ENCODE measurements at places on chromosomes 2 and 18.

GRCh38 chr18:9008200-9008708, 94.2 kb upstream of the NDUFV2 start:
- DNase-seq, result no peak

- no peak for DNase-seq
These were observed 46.7 kb upstream of the B3GNT7 start for GRCh38 chr2:231348704-231349373.

GRCh38 chr18:34411952-34412351, 187.2 kb upstream of the NOL4 start:
- DNase-seq, result no peak

- DNase-seq, result no peak
These were observed 46.4 kb downstream of the HEATR5B start for GRCh38 chr2:37037771-37038170.

DNA sequence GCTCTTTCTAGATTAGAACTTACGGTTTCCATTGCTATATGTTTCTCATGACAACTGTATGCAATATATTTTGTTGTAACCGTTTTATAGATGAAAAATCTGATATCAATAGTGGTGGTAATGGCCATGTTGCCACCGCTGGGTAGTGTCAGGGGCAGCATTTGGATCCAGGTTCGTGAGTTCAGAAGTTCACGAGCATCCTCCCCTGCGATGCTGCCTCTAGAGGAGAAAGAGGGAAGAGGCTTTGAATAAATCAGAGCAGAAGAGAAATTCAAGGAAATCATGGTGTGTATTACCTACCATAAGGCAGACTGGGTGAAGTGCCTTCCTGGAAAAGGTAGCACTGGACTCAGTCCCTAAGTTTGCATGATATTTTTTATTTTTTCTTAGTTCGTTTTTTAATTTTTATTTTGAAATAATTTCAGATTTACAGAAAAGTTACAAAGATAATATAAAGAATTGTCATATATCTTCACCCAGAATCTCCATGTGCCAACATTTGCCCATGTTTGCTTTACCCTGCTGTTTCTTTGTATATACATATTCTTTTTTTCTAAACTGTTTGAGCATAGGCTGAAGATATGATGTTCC, 3.3 kb upstream of the ZBTB7C start:
- DNase-seq, result no peak

GRCh38 chr18:45850021-45850420, 24.5 kb downstream of the SIGLEC15 start:
- no peak for DNase-seq

- no peak for DNase-seq
These were observed 5.4 kb upstream of the ITGB6 start for GRCh38 chr2:160205505-160205904.

GRCh38 chr18:77091366-77091765, 41.2 kb downstream of the MBP start:
- no peak for DNase-seq

GRCh38 chr2:108615480-108616090, 81.3 kb downstream of the LIMS1 start:
- no peak for DNase-seq

- no peak for DNase-seq
These were observed 137.8 kb downstream of the PIK3C3 start for GRCh38 chr18:42092848-42093247.

DNA sequence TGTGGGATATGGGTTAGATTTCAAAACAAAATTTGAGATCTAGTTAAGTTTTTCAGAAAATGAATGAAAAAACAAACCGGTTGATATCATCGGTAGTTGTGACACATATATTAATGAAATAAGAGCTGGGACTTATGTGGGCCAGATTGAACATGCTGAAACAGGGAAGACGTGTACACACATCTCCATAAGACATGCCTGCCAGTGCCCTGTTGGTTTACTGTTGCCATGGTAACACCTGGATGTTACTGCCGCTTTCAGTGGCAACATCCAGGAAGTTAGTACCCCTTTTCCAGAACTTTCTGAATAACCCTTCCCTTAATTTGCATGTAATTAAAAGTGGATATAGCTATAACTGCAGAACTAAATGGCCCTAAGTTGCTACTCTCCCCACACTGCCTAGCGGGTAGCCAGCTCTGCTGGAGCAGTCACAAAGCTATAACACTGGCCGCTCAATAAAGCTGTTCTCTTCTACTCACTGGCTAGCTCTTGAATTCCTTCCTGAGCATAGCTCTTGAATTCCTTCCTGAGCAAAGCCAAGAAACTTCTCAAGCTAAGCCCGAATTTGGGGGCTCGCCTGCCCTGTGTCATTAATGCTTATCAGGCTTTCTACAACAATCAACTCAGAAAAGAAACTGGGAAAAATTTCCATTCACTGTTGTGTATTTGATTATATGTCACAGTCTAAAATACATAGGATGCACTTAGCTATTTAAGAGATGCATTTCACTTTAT, 776.3 kb upstream of the CDH7 start:
- no peak for DNase-seq

DNA sequence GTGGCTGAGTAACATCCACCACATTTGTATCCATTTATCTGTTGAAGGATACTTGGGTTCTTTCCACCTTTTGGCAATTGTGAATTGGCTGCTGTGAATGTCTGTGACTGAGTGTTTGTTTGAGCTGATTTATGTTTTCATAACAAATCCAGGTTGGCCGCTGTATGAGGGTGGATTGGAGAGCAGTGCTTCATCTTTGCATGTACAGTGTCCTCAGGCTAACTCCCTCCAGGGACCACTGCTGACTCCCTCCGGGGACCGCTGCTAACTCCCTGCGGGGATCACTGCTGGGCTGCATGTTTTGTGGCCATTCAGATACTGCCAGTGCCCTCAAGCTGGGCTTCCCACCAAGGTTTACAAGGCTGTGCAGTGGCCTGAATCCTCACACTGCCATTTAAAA, 10.2 kb downstream of the BOK start:
- DNase-seq, result no peak

- no peak for DNase-seq
These were observed 56.4 kb downstream of the NCK2 start for GRCh38 chr2:105800953-105801635.

DNA sequence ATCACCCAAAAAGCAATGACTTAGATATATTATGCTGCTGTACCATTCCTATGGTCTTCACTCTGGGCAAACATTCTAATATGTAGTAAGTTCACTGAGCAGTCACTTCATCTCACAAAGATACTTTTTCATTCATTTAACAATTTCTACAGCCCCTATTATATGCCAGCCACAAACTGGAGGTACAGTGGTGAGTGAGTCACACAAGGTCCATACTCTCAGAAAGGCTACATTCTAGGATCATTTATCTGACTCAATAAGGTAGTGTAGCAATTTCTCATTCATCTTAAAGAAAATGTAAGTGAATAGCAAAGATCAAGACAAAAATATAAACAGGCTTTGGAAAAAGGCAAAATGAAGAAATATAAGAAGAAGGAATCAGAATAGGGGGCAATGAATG, 40.5 kb downstream of the NHEJ1 start:
- no peak for DNase-seq

- DNase-seq, result no peak
These were observed 157.6 kb downstream of the RDH14 start for GRCh38 chr2:18402831-18403230.

DNA sequence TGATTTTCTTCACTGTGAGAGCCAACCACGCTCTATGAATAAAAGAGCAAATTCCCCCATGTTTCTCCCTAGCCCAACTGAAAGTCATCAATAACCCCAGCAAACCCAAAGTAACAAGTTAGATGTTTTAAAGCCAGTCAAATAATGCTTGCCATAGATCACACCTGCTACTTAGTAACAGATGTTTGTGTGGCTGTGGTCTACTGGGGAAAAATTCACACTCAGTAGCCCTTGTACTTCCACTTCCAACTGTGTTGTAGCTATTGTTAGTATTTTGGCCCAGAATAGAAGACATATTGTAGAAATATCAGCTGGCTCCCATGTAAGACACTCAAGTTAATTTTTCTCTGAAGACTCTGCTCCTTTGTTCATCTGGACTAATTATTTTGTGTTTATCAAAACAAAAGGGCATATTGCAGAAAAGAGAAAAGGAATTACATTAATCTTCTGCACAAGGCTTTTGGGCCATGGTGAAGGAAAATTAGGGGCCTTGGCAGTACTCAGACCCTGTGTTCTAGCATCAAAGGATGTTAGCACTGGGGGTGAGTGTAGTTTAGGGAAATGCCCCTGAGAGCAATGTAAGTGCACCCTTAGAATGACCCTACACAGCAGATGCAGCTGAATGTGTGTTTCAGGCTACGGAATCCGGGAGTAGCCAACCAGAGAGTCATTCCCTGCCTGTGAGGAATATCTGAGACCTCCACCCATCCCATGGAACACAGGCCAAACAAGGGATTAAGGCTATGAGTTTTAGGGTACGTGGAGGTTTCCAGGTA, 521.9 kb downstream of the EPHA4 start:
- no peak for DNase-seq

DNA sequence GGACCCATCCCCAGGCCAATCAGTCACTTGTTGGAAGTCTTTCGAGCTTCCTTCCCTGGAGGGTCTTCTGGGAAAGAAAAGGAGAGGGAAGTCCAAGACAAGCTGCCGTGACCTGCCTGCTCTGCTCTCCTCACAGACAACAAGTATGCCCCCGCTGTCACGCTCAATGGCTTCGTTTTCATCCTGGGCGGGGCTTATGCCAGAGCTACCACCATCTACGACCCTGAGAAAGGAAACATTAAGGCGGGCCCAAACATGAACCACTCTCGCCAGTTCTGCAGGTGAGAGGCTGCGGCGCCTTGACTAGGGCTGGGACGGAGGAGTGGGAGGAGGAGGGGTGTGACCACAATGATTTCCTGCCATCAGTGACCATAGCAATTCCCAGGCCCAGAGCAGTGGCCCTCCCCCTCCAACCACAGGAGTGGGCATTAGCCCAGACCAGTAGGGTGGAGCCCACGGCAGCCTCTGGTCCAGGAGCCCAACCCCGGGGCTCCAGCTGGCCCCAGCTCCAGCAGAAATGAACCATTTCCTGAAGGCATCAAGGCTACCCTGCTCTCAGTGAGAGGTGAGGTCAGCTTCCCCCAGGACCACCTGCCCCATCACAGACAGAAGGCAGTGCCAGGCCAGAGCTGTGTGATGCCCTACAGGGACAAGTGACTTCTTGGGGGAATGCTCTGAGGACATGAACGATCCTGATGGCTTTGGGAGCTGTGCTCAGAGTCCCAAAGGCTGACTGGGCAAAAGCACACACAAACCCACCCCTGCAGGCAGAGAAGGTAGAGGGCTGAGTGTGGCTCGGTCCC, 223.1 kb downstream of the ATAD2B start:
- no peak for DNase-seq

GRCh38 chr2:176099728-176100546, at the start of gene HOXD12:
Gene HOXD12 (plus strand): TSS chr2:176099795. CDS start chr2:176099802, 7 bp downstream.
- DNase-seq, result no peak

GRCh38 chr18:12015416-12016062, 34.2 kb downstream of the IMPA2 start:
- no peak for DNase-seq

DNA sequence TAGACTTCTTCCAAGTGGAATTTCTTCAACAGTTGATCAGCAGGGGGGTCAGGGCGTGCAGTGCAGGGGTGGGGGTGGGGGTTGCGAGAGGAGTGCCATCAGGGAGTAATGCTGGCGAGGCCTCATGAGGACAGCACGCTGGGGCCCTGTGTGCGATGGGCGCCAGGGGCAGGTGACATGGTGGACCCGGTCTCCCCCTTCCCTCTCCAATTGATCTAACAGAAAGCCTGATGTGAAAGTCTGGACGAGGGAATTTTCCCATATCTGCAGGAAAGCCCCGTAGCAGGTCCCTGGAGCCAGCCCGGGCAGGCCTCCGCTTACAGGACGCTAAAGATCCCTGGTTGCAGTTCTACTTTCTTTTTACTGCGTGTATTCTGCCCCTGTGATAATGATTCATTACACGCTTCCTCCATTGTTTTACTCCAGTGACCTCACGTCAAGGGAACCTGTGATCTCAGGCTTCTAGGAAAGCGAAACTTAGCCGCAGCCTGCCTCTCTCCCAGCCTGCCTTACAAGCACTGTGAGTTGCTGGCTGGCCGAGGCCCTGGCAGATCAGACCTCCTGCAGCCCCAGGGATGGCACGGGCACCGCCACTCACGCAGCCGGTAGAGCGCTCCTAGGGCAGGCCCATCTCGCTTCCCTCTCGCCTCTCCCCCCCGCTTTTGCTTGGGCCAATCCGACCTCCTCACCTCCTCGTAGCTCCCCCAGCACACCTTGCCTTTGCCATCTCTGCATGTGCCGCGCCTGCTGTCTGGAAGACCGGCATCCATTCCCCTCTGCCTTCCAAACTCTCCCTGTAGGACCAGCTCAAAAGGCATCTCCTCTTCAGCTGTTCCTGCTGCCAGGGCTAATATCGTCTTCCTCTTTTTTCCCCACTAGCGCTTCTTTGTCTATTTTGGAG, 19.2 kb downstream of the NEURL3 start:
- peak; percentile 64 for DNase-seq

DNA sequence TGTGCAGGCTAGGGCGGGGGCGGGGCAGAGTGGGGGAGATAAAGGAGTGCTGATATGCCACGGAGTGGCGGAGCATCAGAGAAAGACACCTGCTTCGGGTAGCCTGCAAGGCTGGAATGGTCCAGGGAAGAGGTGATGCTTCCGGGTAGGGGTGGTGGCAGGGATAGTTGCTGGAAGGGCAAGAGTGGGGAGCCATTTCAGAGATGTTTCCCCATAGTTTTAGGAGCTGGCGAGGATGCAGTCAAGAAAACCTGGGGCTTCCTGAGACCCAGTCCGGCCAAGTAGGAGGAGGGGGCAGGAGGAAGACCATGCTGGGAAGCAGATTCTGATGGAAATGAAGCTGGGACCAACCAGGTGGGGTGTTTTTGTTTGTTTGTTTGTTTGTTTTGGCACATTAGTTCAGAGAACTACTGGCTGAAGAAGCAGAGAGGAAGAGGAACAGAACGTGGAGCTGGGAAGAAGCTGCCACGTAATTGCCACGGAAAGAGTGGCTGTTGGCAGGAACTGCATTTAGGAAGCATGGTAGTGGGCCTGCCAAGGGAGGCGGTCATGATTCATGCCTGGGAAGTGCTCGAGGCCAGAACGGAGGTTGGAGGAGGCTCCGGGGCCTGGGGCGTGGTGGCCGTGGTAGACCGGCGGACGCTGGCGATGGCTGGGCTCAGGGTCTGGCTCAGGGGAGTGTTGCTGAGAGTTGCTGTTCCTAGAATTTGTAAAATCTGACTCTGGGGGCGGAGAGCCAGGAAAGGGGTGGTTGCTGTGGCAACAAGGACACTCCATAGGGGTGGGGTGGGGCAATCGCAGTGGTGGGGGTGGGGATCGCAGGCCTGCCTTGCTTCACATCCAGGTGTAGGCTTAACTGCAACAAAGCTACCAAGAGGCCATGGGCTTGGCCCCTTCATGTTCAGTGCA, 8.6 kb upstream of the INPP5D start:
- DNase-seq, result no peak
